M059J (cell line): ENCODE measurements at places on chromosomes 7 and 10.

DNA sequence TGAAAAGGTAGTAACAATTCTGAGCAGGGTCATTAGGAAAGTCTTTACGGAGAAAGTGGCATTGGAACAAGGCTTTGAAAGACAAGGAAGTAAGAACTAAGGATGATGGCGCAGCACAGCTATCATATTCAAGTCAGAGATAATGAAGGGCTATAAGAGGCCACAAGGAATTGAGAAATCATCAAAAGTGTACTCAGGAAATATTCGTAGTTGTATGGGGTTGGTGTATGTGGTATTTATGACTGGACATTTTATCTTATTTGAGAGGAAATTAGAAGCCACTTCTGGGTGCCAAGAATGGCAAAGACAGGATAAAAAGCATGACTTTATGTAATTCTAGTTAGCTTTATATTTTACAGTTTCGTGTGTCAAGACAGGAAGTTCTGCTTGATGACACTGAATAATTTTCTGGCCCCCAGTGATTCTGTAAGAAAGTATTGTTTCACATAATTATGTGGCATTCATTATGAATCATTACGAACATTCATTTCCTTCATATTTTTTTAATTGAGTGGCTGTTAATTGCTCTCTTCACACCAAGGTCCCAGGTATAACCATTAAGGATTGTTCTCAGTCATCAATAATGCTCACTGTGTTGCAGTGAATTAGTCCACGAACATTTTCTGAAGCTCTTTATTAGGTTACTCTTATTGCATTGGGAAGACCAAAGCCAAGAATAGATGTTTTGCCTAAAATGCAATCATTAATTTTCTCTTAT is 244.3 kb downstream of the PHF14 start:
- no peak for DNase-seq

DNA sequence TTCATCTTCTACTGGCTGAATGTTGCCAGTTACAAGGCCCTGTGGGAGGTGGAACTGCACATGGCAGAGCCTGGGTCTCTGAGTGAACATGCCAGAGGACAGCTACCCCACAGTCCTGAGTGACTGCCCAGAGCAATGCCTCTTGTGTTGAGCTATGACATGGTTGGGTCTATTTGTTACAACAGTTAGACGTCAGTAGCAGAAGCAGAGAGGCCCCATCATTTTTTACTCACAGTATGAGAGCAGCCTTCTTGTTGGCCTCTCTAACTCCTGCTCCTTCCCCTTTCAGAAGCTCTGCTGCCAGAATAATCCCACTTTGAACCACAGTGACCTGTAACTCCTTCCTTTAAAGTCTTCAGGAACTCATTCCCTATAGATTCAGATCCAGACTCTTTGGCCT is 30.8 kb upstream of the NRP1 start:
- DNase-seq = no peak

- DNase-seq = no peak
Observed at GRCh38 chr10:133276435-133277201, at the start of gene ADAM8. TSS of gene ADAM8 (minus strand) at chr10:133276868. CDS start at chr10:133276817, 51 bp downstream.

GRCh38 chr10:5581670-5582566 is 57.2 kb downstream of the CALML3 start:
- no peak for DNase-seq

DNA sequence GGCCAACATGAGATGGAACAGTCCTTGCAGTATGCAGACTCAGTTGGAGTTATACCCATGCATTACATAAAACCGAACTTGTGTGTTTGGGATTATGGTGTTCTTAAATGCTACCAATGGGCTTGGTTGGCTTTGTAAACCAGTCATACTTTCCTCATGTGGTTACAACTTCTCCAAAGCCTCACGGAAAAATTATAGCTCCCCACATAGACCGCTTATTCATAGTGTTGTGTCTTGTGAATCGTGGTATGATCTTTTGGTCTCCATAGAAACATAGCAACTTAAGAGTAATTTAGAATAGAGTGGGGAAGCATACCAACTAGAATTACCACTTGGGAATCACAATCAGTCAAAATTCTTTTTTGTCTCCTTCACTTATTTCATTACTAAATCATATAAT is 112.3 kb upstream of the FZD1 start:
- DNase-seq = peak; percentile 10

DNA sequence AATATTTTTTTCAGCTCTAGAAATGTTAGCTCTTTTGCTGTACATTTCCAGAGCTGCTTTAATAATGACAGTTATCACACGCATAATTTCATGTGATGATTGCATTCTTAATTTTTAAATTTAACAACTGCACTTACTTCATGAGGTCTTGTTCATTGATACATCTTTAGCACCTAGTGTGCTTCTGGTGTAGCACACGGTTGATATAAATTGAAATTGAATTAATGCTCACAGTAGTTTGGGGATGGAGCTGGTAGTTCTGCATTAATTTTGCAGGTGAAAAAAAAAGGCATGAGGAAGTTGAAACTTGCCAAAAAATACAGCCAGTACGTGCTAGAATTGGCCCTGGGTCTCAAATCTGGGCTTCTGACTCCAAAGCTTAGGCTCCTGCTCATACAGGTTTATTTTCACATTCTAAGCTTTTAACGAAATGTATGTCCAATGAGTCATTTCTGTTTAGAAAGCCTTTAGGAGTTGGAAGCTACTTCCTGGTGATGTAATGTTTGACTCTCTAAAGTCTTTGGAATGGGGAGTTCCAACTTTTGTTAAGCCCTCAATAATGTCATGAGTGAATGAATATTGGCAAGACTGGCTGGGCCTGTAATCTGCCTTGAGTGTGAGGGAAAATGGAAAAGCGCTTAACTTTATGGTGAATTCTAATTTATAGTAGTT is 62.5 kb downstream of the DAGLB start:
- peak; percentile 97 for DNase-seq
